ENCODE measurements at places on chromosomes 7 and 10.

DNA sequence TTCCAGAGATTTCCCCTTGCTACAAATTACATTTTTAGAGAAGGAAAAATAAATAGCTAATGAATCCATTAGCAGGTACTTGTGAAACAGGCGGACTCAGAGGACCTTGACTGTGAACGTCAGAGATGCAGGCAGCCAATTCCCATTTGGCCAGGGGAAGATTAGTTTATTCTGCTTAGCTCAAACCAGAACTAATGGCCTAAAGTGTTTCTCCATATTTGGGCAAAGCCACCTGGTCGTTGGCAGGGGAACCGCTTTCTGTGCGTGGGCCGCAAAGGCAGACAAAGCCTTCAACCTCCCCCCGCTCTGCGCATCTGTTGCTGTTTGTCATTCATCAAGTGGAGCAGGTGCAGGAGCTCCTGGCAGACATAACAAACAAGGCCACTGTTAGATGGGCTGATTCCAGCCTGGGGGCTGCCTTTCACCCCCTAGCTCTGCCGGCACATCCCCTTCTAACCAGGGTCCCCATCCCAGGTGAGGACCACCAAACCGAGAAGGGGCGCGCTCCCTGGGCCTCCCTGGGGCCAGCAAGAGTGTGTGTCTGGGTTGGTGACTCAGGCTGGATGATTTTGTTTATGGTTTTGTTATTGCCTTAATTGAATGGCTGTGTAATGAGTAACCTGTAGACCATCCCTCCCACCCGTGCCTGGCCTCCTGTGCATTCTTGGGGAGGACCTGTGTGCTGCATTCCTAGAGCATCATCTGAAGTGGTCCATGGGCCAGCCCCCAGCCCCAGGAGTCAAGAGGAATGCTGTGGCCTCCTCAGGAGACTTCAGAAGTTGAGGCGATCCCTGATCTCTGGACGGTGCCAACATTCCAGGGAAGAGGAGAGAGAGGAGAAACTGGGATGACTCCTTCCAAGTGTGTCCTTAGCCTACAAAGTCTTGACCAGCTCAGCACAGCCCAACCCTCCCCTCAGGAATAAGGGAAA is 14.5 kb upstream of the CPA1 start:
- peak; percentile 99 for DNase-seq

- no peak for DNase-seq
These were observed 39.5 kb upstream of the DMBT1 start for GRCh38 chr10:122521011-122521410.

GRCh38 chr7:40541336-40541735 is 406.5 kb downstream of the SUGCT start:
- no peak for DNase-seq

DNA sequence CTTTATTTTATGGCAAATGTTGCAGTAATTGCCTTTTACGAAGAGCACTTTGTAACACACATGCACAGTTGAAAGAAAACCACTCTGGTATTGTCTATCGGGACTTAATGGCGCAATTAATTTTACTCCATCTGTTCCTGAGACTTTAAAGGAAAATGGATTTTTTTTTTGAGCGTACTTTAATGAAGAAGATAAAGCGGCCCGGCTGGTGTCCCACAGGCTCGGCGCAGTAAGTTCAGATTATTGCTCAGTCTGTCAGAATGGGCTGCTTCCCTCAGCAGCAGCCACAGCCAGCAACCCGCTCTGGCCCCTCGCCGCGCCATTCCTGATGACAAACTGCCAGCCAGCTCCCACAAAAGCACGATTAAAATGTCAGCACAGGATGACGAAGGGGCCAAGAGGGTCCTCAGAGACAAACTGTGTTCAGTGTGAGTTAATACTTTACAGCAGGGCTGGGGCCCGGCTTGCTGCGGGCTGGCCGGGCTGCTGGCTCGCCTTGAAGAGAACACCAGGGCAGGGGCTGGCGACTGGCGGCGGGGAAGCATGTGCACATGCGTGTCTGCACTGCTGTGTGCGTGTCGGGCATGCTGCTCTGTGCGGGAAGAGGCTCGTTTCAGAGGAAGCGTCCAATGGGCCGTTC is 501.0 kb upstream of the GALNT17 start:
- DNase-seq: peak; percentile 53

GRCh38 chr10:96600337-96600736 is 13.5 kb upstream of the TM9SF3 start:
- no peak for DNase-seq

- no peak for DNase-seq
These were observed 78.1 kb downstream of the USP6NL start for GRCh38 chr10:11533328-11533781.

- DNase-seq: peak; percentile 2
These were observed at the start of gene APBB1IP for GRCh38 chr10:26437637-26438461. Gene APBB1IP, plus strand, starts transcription at chr10:26438341. Its CDS starts 53,986 bp downstream, at chr10:26492327.

DNA sequence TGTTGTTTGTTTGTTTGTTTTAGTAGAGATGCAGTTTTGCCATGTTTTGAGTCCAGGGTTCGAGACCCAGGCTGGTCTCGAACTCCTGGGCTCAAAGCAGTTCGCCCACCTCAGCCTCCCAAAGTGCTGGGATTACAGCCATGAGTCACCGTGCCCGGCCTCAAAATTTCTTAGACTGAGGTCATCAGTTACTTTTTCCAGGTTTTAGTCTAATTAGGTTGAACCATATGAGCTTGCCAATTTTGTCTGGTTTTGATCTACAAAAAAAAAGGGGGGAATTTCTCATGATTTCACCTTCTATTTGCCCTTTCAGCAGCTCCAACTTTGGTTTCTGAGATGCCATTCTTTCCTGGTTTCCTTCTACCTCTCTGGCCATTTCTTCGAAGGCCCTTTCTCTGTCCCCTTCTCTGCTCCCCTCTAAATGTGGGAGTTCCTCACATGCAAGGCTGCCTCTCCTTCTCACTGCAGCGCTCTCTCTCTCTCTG is 5.5 kb downstream of the CUEDC2 start:
- no peak for DNase-seq

DNA sequence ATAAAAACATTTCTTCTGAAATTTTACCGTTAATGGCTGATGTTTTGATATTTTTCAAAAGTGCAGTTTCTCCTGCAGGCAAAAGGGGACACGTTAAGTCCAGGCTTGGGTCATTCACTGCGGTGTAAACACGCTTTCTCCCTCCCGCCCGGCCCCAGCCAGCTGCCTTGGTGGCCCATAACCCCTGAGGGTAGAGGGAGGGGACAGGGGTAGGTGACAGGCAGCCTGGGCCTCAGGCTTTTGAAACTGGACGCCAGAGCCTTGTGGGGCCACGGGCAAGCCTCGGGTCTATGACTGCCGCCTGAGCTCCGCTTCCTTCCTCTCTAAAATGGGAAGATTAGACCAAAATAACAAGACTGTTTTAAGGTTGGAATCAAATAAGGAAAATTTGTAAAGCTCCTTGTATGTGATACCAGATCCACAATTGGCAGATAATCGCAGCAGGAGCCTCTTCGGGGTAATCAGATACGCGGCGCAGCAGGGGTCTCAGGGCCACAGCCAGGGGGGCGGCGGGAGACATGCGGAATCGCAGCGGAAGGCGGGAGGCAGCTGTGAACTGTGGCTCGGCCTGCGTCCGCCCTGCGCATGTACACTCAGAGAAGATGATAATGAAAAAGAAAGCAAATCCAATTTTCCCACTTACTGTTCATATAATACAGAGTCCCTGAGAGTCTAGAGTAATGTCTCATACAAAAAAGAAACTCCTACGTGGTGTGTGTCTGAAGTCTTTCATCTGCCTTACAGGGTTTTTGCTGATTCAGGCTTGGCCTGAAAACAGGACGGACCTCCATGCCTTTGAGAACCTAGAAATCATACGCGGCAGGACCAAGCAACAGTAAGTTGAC is 138.3 kb downstream of the EGFR start:
- DNase-seq: no peak

- no peak for DNase-seq
These were observed 610.6 kb downstream of the ZWINT start for GRCh38 chr10:55750458-55750857.

GRCh38 chr10:65017523-65017922 is 1496.3 kb downstream of the REEP3 start:
- no peak for DNase-seq

GRCh38 chr7:149714910-149715471 is 58.4 kb downstream of the ZNF467 start:
- peak; percentile 33 for DNase-seq

DNA sequence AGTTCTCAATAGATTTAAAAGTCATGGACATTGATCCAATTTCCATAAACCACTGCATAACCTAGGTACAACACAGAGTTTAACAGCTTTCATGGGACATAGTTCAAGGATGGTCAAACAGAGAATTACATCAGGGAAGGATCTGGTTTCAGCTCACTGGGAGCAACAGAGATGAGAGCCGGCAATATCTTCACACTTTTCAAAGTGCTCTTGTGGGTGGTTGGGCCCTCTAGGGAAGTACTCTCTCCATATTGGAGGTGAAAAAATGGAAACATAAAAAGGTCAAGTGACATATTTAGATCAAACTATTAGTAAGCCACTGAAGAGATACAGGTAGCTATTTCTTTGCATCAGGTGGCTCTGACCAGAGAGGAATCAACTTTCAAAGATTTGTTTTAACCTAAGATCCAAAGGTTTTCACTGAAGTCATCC is 61.8 kb upstream of the LRRN3 start:
- peak; percentile 52 for DNase-seq

GRCh38 chr7:44787762-44788161 is 8.7 kb upstream of the PPIA start:
- no peak for DNase-seq

DNA sequence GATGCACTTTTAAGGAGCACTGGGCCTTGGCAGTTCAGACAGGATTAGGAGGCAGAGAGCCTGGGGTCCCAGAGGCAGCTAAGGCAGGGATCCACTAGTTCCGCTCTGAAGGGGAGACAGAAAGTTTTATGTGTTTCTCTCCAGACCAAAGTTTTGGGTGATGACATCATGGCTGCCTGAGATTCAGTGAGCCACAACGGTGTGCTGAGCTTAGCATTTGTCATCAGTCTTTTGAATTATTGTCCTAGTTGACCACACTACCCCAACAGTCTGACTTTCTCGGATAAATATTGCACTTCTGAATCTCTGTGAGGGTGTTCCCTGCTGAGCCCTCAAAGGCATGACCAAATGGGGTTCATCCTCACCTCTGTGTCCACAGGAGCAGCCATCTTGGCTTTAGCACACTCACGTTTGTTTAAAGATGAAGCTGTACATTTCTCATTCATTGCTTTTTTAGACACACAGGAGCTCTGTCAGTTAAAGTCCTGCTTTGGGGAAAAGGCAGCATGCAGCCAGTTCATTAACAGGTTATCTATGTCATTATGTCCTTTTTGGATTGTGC is 297.7 kb upstream of the LRGUK start:
- DNase-seq: no peak

- no peak for DNase-seq
These were observed 155.7 kb downstream of the JAZF1 start for GRCh38 chr7:28024786-28025334.

- DNase-seq: no peak
These were observed 132.6 kb downstream of the NXPH1 start for GRCh38 chr7:8566016-8566415.

DNA sequence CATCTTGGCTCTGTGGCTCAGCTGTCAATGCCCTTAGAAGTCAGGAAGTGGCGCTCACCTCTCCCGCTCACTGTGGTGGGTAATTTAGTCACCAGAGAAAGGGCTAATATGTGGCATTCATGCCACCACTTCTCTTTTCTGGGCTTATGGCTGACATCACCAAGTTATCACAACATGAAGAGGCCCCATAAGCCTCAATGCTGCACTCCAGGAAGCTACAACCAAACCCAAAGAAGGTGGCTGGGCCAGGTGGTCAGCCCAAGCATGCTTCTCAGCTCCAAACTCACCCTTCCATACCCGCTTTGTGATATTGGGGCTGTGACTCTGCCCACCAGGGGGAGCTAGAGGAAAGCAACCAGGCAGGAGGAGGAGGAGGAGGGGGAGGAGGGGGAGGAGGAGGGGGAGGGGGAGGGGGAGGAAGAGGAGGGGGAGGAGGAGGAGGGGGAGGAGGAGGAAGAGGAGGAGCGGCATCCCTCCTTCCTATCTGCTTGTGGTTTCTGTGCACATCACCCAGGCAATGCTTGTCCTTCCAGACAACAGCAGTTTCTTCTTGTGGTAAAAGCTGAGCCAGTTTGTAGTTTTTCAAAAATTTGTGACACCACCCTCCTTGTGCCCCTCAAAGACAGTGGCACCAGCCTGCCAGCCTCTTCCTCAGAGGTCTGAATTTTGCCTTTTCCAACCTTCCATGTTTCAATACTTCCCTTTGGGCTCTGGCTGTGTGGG is 42.1 kb downstream of the CYP26A1 start:
- no peak for DNase-seq

DNA sequence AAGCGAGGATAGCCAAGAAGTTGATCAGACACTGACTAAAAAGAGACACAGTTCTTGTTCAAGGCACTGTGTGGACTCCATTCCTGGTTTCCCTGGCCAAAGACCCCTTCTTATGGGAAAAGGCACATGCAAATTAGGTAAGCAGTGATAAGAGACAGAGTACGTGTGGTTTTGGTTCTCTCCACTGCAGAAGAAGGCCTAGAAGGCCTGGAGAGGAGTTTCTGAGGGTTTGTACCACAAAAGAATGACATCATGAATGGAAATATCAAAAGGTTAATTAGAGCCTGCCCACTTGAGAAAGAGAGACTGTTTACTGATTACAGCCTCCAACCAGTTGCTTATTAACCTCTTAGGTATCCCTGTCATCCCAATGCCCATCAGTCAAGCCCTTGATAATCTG is 137.5 kb downstream of the ZNF365 start:
- no peak for DNase-seq

GRCh38 chr10:2122431-2123124 is 385.3 kb upstream of the ADARB2 start:
- no peak for DNase-seq

GRCh38 chr10:11875494-11876281 is 52.5 kb downstream of the PROSER2 start:
- DNase-seq: peak; percentile 13

DNA sequence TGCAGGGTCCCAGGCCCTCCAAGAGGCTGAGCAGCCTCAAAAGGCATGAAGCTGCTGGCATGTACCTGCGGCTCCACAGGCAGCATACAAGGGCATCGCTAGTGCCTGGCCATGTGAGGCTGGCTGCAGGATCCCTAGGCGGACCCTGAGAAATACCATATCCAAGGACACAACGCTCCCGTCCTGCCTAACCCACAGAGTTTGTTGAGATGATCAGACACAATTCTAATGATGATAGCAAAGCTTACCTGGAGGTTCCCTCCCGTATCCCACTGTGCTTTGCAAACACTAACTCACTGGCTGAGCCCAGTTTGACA is 17.3 kb downstream of the CLRN3 start:
- DNase-seq: no peak

GRCh38 chr10:118793545-118793944 is 38.8 kb upstream of the CACUL1 start:
- no peak for DNase-seq

- no peak for DNase-seq
These were observed 11.4 kb upstream of the RASGEF1A start for GRCh38 chr10:43278216-43278615.

Measured in DMS79 treated with DMSO at 0.1 percent for 48 hours (cell line).